Inflammatory macrophage treated with lipopolysaccharide for 1 hour (primary cell): ENCODE measurements at places on chromosomes 6 and 20.
A peak's percentile ranks its signal among the peaks of the same experiment; 100 is the strongest.

DNA sequence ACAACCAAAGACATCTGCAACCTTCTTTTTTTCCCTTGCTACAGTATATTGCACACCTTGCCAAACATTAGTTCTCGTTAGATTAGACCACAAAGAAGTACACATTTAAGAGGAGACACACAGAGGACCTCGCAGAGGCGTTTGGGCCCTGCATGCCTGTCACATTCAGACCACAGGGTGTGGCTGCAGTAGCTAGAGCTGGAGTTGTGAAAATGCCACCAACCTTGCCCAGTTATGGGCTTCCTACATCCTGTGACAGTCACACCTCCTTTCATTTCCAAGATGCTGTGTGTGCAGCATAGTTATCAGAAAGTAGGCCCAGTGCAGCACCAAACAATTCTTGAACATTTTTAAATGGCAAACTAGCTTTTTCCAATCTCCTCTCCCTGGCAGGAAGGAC lies 2.4 kb downstream of the SYNE1 start:
- DNase-seq: no peak

DNA sequence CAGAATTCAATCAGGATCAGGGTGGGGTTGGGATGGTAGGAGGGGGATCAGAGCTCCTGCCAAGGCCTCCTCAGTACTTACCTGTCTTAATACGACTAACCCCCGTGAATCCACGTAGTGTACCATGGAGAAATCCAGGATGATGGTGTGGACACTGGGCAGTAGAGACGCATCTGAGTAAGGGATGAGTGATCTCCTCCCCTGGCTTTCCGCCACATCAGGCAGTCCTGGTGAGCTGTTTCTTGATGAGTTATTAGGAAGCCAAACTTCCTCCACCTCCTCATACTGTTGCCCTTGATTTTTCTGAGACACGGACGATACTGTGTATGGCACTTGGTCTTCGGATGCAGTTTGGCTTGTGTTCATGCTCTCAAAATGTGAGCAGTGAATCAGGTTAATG lies 34.2 kb upstream of the SRPK1 start:
- DNase-seq: no peak

DNA sequence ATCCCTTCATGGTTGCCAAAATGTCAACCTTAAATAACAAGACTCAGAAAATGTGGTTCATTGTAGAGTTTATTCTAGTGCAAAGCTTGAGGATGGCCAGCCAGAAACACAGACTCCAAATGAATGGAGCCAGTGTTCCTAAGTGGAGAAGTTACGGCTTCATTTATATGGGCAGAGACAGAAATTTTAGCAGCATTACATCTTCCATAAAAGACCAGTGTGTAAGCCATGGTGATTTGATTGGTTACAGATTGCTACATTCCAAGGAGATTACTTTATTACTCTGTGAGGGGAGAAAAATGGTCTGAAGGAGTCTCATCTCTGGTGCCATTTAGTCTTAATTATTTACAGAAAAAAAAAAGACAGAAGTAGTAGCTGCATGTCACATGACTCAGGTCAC lies 97.8 kb downstream of the OTOR start:
- DNase-seq: no peak

DNA sequence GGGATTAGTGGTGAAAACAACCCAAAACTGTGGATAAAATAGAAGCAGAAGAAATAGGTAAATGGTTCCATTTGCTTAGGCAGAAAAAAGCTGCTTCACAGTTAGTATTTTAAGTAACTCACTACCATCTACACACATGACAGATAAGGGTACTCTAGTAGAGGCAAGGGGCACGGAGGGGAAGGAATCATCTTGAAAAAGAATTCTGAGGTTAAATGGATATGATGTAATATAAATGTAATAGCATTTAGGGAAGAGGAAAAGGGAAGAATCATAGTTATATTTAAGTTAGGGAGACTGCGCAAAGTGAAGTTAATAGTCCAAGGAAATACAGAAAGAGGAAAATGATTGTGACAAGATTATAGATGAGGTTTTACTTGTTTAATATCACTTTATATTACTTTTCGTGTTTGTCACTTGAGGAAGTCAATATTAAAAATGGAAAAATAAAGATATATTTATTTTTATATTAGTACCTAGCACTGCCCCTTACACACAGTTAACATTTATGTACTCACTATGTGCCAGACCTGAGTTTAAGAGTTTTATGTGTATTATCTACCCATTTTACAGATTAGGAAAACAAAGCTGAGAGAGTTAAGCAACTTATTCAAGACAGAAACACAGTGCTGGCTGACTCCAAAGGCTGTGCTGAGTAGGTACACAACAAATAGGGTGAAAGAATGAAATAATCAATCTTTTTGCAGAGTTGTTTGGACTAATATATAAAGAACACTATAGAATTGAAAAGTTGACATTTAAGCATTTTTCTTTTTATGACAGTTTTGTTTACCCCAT lies 128.1 kb downstream of the REV3L start:
- peak; percentile 68 for DNase-seq

GRCh38 chr20:57655809-57656155 lies 35.6 kb upstream of the ZBP1 start:
- no peak for DNase-seq

GRCh38 chr20:47349365-47350180 lies 6.9 kb downstream of the ZMYND8 start:
- no peak for DNase-seq

DNA sequence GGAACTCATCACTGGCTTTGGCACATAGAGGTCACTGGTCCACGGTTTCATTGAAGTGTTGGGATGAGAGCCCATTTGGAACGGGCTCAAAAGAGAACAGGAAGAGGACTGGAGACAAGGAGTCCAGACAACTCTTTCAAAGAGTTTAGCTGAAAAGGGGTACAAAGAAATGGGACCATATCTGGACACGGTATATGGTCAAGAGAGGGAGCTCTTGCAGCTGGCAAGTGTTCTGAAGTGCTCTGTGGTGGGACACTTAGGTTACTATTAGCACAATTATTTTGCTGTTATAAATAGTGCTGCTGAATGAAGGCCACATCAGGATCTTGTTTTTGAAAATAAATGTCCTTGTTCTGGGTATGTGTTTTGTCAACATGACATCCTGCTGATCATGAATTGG lies 4.6 kb downstream of the SGK2 start:
- no peak for DNase-seq

DNA sequence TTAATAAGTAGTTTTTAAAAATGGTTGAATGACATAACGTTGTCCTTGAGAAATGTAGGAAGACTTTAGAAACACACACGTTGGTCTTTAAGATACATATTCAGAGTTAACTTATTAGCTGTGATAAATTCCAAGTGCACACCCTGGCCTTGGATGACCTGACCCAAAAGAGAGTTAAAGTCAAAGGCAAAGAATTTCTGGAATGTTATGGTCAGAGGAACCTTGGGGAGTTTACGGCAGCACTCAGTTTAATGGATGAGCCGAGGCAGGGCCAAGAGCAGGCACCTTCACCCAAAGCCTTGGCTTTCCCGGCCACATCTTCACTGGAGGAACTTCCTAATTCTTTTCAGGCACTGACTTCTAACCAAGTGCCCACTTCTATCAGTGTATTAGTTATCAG lies 200.5 kb downstream of the SMOC2 start:
- no peak for DNase-seq

- DNase-seq: no peak
Observed at GRCh38 chr20:56630086-56630493, 984 bp downstream of the TFAP2C start.

DNA sequence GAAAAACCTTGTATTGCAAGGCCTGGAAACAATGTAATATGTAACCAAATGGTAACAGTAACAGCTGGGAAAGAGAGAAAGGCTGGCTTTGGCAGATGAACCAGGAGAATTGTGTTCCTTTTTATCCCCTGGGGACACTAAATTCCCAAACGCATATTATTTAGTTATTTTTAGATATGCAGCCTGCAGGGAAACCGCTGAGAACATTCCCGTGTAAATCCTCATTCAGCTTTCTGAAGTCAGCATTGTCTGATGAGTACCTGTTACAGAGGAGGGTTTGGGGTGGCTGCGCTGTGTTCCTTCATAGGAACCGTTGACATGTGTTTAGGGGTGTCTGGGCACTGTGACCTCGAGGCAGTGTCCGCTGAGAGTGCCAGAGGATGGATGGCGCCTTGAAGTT lies 101.3 kb downstream of the SMOC2 start:
- no peak for DNase-seq

DNA sequence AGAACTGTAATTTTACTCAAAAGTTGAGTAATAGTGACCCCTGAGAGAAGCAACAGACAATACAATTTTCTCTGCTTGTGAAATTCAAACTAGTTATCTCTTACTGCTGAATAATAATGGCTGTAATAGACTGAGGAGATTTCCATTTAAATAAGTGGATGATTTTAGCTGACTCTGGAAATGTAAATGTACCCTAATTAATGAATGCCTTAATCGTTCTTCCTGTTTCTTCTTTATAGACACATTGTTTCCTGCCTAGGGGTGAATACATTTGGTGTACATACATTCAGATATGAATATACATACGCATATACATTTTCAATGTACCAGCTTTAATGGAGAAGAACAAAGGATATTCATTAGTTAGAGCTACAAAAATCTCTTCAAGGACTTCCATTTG lies 611.9 kb downstream of the TFAP2B start:
- no peak for DNase-seq

- no peak for DNase-seq
Observed at GRCh38 chr6:12815884-12816600, 99.5 kb downstream of the PHACTR1 start.

DNA sequence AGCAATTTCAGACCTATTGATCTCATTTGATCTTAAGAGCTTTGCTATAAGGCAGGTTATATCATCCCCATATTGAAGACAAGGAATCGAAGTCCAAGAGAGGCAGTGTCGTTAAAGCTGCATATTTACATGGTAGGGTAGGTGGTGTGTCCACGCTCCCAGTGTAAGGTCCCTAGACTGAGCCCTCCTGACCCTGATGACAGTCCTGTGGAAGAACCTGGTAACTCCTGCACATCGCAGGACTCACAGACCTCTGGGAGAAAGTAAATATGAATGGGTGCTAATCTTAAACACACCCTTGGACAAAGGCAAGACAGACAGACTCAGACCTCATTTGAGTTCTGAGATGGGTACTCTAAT lies 602 bp upstream of the HLA-DPB1 start:
- DNase-seq: no peak

GRCh38 chr6:123519189-123519505 lies 117.6 kb downstream of the TRDN start:
- no peak for DNase-seq
